HepG2 (cell line): ENCODE measurements at places on chromosomes 2 and 18. TPM values are rescaled to one million over a fixed set of nuclear protein-coding genes. Genes with fewer than 3 reads are reported as not detected.

DNA sequence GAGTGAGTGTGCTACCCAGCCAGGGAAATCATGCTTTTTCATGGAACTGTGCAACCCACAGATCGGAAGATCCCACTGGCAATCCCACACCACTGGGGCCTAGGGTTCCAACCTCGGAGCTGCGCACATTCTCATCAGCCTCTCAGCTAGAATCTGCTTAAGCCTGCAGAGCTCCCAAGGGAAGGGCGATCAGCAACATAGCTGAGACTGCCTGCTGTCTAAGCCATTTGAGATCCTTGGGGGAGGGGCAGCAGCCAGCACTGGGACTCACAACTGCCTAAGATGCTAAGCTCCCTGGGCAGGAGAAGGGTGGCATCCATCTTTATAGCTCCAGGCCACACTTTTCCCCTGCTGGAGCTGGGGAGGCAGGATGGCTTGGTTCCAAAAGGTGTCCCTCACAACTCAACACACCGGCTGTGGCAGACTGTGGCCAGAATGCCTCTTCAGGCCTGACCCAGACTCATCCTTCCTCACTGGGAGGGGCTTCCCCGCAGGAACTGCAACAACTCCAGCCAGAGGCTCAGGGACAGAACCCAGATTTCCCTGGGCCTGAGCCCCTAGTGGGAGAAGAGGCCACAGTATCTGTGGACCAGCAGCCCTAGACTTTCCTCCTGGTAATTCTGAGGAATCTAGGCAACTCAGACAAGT, 1133.3 kb upstream of the PIK3C3 start:
- no peaks in the 10 kb centered on the region for H3K27me3 ChIP-seq
- no peak overlapping the region for H3K4me3 ChIP-seq
- H3K36me3 ChIP-seq = no peaks in the 10 kb centered on the region
- no peak for DNase-seq
- no peak overlapping the region for H3K27ac ChIP-seq
- no peaks in the 10 kb centered on the region for H3K4me1 ChIP-seq

DNA sequence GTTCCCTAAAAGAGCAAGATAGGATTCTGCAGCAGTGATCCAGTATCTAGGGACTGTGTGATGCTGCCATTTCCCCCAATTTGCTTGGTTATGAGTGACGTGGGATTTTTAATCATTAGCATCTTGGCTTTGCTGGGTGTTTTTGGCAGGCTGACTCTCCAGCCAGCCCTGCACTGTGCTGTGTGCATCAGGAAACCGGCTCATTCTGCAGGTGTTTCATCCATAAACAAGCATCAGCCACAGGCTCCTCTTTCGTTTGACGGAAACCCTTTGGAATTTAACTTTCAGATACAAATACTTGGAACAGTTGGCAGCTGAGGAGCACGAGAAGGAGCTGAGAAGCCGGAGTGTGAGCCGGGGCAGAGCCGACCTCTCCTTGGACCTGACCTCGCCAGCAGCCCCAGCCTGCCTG, 135.9 kb downstream of the TPGS2 start:
- no peak overlapping the region for H3K4me3 ChIP-seq
- H3K36me3 ChIP-seq = no peaks in the 10 kb centered on the region
- H3K27me3 ChIP-seq = peaks cover 8% of the 10 kb centered on the region; the same call in 2 of the 3 replicates
- no peak for DNase-seq

GRCh38 chr2:209771474-209772289, at the start of gene UNC80:
Gene UNC80, plus strand, starts transcription at chr2:209771832. Its CDS starts 241 bp downstream, at chr2:209772073.
- no peak within 1 kb of the TSS for H3K27ac ChIP-seq
- H3K36me3 ChIP-seq = no peaks in the 10 kb centered on the region
- no peaks in the 10 kb centered on the region for H3K4me1 ChIP-seq
- H3K27me3 ChIP-seq = no peaks in the 10 kb centered on the region

DNA sequence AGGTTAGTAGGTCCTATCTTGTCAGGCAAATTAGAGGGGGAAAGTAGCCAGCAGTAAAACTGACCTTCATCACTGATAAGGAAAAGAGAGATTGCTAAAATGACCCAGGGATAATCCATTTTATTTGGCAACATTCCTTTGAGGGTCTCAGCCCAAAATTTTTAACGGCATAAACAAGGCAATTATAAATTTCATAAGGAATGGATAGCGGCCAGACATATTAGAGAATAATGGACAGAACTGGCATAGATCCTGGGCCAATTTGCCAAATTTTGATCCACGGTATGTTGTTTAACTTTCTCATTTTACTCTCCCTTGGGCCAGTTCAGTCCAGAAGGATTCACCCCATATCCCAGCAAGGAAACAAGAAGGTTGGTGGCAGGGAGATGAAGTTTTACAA, 170.4 kb upstream of the BCL2L11 start:
- 0 out of 3 replicates have a peak, but pooled peaks cover 6% of the 10 kb centered on the region for H3K27me3 ChIP-seq
- DNase-seq = no peak
- no peaks in the 10 kb centered on the region for H3K4me1 ChIP-seq
- H3K27ac ChIP-seq = no peak overlapping the region
- H3K36me3 ChIP-seq = no peaks in the 10 kb centered on the region

- no peaks in the 10 kb centered on the region for H3K27me3 ChIP-seq
- no peak overlapping the region for H3K4me3 ChIP-seq
- no peak for DNase-seq
- no peaks in the 10 kb centered on the region for H3K4me1 ChIP-seq
- no peaks in the 10 kb centered on the region for H3K36me3 ChIP-seq
- no peak overlapping the region for H3K27ac ChIP-seq
Observed at GRCh38 chr2:220491670-220492069, 864.2 kb downstream of the SLC4A3 start.

DNA sequence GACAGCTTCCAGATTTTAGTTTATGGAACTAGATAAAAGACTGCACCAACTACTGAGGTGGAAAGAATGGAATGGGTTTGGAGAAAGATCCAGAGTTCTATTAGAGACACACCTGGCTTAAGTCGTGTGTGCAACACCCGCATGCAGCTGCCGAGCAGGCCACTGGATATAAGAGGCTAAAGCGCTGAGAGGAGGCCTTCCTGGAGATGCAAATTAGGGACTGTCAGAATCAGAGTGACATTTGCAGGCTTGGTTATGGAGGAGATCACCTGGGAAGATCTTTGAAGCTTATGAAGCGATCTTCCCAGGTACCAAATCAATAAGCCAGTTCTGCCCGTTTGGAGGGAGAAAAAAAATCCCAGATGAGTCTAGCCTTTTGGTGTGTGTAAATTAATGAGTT, 30.4 kb upstream of the KLHL29 start:
- peaks cover 4% of the 10 kb centered on the region for H3K4me1 ChIP-seq
- H3K27me3 ChIP-seq = no peaks in the 10 kb centered on the region
- DNase-seq = no peak
- no peaks in the 10 kb centered on the region for H3K36me3 ChIP-seq
- no peak overlapping the region for H3K27ac ChIP-seq

The PPM1G gene
- total RNA-seq = 211 and 213 TPM in 2 replicates

The FOXI3 gene
- total RNA-seq = not detected in 2 replicates

The RASGRP3 gene
- not detected in 2 replicates for total RNA-seq
